ENCODE measurements at places on chromosomes 3 and 15.

GRCh38 chr3:194654443-194654842 is 17.5 kb downstream of the LSG1 start:
- DNase-seq, result no peak

DNA sequence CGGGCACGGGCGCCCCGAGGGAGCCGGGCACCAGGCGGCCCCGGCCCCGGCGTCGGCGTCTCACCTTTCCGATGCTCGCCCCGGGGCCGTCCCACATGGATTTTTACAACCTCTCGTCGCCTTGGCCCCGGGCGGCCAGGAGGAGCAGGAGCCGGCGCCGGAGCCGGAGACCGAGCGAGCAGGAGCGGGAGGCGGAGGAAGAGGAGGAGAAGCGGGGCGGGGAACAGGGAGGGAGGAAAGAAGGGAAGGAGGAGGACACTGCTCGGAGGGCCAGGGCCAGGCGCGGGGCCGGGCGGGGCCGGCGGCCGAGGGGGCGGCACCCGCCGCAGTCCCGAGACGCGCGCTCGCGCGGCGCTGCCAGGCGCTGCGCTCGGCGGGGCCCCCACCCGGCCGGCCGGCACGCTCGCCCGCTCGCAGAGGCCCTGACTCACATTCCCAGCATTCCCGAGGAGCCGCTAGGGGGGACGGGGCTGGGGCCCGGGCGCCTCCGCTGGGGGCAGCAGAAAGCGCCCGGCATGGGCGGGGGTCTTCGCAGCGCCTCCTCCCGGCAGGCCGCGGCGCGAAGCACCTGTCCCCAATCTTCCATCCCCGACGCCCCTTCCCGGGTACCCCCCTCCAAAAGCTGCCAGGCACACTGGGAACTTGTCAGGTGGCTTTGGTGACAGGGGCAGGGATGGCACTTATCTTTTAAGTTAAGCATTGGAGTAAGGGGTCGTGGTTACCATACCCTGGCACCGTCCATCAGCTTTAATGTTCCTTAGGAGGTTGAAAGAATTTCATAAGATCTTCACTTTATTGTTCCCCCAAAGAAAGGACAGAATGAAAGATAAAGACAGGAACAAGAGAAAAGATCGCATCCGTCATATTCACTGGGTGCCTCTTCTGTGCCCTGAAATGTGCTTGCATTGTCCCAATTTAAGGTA is at the start of gene ERC2:
Gene ERC2 (minus strand): TSS at position 284 of the 923 bp plus-strand sequence.
- peak; percentile 11 for DNase-seq

GRCh38 chr3:168040607-168041208 is 55.0 kb downstream of the GOLIM4 start:
- DNase-seq, result peak; percentile 6

DNA sequence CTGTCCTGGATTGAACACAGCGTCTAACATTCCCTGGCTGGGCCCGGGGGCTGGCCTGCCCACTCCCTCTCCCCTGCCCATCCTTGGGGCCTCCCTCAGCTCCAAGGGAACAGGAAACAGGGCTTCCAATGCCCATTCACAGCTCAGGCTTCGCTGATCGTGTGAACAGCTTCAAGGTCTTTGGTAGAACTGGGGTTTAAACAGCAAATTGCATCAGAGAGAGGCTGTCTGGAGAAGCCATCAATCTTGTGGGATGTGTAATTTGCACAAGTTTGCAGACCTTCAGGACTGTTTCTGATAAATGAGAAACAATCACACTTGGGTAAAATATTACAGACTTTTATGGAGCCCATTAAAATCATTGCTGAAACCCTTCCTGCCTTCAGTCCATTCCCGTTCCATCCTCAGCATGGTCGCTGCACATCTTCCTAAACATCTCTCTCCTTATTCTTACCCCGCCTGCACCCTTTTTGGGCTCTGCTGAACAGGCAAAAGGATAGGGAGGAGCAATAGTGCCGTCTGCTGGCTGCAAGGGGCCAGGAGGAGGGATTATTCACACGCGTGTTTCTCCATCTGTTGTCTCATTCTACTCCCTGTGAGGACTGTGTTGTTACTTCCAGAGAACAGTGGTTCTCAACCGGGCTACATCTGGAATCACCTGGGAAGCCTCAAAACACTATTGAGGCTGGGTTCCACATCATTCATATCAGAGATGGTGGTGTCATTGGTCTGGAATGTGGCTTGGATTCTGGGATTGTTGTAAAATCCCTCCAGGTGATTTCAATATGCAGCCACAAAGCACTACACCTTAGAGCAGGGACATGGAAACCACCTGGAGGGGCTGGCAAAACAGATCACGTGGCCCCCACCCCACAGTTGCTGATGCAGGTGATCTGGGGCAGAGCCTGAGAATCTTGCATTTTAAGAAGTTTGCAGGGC is 116.3 kb downstream of the CLSTN2 start:
- no peak for DNase-seq

DNA sequence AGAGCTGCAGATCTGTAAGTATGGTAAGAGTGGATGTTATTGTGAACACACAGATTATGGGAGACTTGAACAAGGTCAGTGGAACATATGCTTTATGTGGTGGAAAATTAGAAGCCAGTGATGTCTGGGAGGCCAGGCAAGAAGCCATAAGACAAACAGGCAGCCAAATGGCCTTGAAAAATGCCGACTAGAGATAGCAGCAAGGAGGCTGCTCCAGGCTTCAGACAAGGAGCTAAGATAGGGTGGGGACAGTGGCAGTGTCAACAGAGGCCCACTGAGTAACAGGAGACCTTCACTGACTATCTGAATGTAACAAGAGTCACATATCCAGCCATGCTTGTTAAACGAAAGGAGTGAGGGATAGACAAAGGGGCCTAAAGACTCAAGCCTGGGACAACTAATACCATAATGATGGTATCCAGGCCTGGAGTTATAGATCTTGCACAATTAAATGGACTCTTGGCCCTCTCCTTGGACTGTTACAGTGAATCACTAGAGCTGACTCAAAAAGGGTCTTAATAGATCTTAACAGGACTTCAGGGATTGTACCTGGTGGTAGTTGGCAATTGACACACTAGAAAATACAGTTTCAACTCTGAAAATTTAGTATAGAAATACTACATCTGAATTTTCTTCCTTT is 50.6 kb downstream of the CFAP20DC start:
- DNase-seq, result no peak

Data from HuH-7.5 (cell line).